Activated T-cell treated with anti-CD3 and anti-CD28 coated beads, Interleukin-2, amount 50 U/mL, for 48 hours (primary cell): ENCODE measurements at places on chromosomes 3 and 15.
A peak's percentile ranks its signal among the peaks of the same experiment; 100 is the strongest.

DNA sequence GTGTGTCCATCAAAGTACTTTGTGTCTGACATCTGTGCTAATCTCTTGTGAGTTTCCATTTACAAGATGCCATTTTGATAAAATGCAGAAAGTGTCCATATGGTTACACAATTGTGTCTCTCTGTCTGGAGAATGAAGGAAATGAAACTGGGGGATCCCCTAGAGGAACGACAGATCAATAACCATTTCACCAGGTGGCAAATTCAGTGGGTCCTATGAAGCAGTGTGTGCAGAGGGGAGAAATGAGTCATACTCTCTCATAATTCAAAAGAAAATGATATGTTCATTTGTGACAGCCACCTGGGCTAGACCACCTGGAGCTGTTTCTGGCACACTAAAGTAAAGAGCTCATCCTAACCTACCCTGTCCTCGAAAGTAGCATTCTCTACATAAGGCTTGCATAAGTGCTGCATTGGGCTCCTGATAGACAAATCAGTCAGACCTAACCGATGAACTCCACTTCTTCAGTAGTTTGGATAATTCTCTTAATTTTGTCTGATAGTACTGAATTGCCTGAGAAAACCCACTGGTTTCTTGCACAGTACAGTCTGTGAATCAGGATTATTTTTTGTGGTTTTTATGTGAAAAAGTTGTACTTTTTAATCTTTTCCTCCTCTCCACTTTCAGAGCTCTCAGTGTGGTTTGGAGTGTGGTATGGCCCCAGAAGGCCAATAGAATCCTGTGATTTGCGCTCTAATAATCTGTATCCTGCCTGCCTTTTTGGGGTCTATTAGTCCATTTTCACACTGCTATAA lies 10.3 kb upstream of the CD47 start:
- peak; percentile 50 for DNase-seq

DNA sequence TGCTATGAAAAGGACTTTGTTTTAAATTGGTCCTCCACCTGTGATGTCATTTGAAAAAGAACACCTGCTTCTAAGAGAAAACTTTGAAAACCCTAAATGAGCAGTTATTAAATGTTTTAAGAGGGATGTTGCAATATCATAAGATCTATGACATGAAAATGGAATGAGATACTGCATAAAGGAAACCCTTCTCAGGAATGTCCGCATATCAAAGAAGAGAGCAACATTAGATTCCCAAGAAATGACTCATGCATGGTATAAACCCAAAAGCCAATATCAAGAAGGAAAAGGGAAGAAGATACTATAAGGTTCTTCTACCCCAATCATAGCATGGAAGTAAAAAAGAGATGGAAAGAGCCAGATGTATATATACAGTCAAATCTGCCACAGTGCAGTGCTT lies 627.5 kb upstream of the LMCD1 start:
- no peak for DNase-seq

GRCh38 chr3:32882603-32883025 lies 64.8 kb downstream of the TRIM71 start:
- DNase-seq = peak; percentile 23

GRCh38 chr15:85858586-85859375 lies 64.1 kb upstream of the KLHL25 start:
- DNase-seq = peak; percentile 84

DNA sequence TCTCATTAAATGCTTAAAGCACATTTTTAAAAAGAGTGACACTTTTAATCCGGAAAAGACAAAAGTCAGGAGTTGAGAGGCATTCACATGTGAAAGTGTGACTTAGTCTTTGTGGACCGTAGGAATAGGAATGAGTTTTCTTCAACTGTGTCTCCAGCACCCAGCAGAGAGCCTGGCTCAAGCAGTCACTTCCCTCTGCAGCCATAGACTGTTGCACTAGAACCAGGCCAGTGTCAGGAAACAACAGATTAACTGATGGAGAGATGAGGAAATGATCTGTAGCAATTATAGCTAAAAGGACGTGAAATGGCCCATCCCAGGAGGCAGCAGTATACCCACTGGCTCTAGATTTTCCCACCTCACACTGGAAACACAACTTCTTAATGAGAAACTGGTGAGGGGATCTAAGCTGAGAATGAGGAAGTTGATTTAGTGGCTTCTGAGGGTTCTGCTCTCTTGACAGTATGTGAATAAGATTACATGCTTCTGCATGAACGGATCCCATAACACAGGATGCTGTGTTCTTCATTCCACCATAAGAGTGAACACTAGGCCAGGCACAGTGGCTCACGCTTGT lies 19.8 kb downstream of the CFAP92 start:
- no peak for DNase-seq

DNA sequence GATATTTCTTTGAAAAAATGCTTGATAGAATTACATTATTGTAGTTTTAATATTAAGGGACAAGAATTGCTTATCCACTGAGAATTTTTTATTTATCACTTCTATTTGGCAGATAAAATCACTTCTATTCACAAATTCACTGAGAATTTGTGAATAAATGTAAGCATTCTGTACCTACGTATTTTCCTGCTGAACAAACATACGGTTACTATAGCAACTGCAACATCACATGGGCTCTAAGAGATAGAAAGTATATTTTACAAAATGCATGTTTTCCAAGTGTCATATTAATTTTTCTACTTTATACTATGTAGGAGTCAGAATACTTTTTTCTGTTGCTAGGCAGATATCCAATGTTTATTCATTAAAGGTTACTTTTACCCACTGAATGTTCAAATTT lies 166.2 kb downstream of the ZIC1 start:
- DNase-seq = no peak

DNA sequence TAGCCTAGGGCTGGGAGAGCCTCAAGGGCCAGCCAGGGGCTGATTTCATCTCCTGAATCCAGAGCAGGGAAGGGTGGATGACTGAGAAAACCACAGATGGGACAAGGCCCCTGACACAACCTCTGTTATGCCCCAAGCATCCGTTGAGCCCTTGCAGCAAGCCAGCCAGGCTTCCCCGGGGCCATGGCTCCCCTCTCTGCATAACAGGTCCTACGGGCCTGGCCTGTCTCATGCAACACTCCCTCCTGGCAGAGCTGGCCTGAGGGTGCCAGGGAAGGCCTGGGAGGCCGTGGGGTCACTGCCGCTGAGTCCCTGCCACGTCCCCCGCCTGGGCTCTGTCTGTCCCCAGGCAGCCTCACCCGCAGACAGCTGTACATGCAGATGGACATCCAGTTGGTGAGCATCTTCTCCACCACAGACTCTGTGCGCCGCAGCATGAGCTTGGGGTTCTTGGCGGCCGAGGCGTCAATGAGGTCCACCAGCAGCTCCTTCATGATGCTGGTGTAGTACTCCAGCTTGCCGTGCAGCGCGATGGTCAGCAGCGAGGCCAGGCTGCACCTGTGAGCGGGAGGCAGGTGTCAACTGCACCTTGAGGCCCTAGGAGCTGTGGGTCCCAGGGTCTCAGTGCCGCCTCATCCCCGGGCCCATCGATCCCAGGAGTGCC lies 22.1 kb downstream of the H1-8 start:
- no peak for DNase-seq

GRCh38 chr15:66765478-66766281 lies 63.6 kb downstream of the SMAD6 start:
- no peak for DNase-seq

DNA sequence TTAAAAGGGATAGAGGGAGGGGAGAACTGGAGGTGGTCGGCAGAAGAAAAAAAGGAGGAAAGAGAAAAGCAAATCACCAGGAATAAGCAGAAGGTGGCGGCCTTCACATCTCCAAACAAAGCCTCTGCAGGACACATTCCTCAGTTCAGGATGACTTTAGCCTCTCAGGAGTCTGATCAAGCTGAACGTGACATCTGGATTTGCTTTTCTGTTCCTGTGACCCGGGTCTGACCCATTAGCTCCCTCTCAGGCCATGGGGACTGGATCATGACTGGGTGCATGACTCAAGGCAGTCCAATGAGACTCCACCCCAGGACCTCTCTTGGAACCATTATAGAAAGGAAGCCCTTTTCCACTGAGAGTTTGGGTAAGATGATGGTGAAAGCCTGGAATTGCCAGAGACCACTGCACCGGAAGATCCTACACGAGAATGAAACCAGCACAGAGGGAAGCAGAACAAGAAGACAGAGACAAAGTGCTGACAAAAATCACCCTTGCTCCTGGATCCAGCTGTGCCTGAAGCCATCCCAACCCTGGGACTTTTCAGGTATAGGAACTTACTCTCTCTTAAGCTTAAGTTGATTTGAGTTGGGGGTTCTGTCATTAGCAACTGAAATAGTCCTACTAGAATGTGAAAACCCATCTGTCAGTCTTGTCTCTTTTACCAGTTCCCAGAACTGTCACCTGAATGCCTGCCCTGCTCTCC lies 45.4 kb upstream of the RAD18 start:
- no peak for DNase-seq

DNA sequence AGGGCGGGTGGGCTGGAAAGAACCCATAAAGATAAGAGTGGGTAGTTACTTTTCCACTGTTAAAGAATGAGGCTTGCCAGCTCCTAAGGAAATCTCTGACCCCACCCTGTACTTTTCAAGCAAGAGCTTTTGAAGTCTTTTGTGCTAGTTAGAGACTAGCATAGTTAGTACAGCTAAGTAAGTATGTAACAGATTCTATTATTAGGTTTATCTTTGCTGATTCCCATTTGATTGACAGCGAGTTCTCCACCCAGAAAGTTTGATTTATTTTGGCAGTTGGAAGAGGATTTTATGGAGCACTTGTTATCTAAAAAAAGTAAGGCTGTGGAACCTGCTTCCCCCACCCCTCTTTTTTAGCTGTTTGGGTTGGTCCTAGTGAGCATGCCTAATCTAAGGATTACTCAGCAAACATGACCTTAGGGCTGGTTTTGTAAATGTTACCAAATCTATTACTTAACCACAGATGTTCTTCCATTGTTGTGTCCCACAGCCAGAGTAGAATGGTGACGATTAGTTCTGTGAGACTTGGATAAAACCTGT lies 57.6 kb downstream of the FNDC3B start:
- no peak for DNase-seq

- no peak for DNase-seq
Measured at GRCh38 chr3:72178463-72179106, 393.6 kb upstream of the PROK2 start.

DNA sequence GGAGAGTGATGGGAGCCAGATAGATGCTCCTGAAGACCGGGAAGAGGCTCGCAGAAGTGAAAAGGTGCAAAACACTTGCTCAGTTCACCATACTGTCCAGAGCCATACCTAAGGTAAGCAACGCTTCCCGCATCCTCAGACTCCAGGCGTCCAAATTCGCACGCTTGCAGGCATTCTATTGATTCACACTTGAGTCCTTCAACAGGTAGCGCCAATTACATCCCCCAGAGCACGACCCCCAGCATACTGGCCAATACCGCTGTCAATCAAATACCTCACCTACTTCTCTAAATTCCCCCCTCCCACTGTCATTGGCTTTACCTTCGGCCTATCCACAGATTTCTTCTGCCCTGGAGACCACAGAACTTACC lies 361 bp upstream of the STXBP5L start:
- DNase-seq = no peak

- DNase-seq = no peak
Measured at GRCh38 chr15:87954793-87955192, 301.7 kb downstream of the NTRK3 start.

GRCh38 chr3:195870442-195870841 lies 37.9 kb downstream of the TNK2 start:
- DNase-seq = no peak

- no peak for DNase-seq
Measured at GRCh38 chr15:90823455-90823974, 44.9 kb upstream of the FURIN start.

DNA sequence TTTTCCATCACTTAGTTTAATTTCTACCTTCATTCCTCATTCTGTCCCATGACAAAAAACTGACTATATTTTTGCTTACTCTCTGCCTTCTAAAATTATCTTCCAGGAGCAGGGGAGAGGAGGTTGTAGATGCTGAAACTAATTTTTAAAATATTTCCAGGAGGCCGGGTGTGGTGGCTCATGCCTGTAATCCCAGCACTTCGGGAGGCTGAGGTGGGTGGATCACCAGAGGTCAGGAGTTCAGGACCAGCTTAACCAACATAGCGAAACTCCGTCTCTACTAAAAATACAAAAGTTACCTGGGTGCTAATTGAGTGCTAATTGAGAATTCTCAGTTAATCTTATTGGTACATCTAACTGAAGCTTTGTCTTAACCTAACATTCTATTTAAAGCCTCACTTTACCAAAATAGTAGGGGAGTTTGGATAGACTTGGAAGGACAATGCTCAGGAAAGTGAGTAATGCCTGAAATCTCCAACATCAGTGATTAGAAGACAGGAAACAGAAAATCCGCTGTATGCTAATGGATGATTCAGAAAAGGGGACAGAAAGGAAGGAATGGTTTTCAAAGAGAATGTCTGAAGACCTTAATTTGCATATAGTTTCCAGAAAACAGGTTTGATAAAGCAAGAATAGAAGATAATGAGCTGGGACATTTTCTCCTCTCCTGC lies 336.1 kb downstream of the GBE1 start:
- no peak for DNase-seq

GRCh38 chr15:59723687-59724346 lies 34.7 kb upstream of the BNIP2 start:
- DNase-seq = no peak
